AG20443 (cell line): ENCODE measurements at places on chromosomes 3 and 15.
A peak's percentile ranks its signal among the peaks of the same experiment; 100 is the strongest.

- no peak for DNase-seq
Observed at GRCh38 chr3:59808446-59808845, 758.6 kb upstream of the CFAP20DC start.

DNA sequence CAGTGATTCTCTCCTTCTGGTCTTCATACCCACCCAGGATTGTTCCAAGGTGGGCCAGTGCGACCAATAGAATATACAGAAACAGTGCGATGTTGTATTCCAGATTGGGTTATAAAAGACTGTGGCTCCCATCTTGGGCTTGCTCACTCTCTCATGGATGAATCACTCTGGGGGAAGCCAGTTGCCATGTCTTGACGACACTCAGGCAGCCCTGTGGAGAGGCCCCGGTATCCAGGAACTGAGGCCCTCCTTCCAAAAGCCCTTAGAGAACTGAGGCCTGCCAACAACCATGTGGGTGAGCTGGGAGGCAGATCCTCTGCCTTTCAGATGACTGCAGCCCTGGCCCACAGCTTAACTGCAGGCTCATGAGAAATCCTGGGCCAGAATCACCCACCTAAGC, 57.2 kb downstream of the SH3GL3 start:
- DNase-seq: no peak

DNA sequence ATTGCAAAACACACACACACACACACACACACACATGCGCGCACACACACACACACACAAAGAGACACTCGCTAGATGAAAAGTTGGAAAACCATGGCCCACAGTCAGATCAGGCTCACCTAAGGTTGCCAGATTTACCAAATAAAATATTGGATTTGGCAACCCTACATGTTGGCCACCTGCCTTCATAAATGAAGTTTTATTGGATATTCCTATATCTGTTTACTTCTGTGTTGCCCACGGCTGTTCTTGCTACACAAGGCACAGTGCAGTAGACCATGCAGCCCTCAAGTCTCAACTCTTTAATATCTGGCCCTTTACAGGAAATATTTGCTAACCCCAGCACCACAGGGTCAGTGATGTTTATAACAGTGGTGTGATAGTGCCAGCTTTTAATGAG, 445.0 kb upstream of the PROK2 start:
- no peak for DNase-seq

DNA sequence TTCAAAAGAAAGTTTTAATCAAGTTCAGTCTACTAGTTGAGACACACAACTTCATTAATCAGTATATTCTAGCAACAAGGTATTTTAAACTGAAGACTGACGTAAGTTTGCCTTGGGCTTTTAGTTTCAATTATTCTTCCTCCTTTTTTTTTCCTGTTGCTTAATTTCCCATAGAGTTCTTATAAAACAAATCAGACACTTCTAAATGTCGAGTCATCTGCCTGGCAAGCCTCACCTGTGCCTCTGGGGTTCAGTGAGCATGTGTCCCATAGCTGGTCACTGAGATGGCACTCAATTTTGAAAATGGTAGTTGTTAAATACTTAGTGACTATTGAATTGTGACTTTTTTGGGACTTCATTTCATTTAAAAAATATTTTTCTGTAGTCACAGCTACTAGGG, 27.4 kb downstream of the NKIRAS1 start:
- no peak for DNase-seq

DNA sequence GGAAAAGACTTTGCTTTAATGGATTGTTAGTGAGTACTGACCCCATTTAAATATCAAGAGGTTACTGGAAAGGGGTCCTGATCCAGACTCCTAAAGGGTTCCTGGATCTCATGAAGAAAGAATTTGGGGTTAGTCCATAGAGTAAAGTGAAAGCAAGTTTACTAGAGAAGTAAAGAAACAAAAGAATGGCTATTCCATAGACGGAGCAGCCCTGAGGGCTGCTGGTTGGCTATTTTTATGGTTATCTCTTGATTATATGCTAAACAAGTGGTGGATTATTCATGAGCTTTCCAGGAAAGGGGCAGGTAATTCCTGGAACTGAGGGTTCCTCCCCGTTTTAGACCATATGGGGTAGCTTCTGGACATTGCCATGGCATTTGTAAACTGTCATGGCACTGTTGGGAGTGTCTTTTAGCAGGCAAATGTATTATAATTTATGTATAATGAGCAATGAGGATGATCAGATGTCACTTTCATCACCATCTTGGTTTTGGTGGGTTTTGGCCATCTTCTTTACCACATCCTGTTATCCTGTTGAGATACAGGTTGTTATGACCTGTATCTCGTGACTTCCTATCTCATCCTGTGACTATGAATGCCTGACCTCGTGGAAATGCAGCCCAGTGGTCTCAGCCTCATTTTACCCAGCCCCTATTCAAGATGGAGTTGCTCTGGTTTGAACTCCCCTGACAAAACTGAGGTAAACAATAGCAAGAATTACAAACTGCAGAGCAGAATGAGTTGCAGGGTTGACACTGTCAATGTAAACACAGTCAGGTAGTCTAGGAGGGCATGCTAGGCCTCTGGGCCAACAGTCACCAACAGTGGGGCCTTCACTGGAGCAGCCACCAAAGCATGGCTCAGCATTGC, 10.3 kb upstream of the GPR160 start:
- no peak for DNase-seq

- peak; percentile 66 for DNase-seq
Observed at GRCh38 chr3:2098398-2099027, at the start of gene CNTN4. CNTN4 (plus strand) TSS chr3:2098866.

GRCh38 chr15:41417418-41418195, 712 bp downstream of the RTF1 start:
- peak; percentile 69 for DNase-seq

DNA sequence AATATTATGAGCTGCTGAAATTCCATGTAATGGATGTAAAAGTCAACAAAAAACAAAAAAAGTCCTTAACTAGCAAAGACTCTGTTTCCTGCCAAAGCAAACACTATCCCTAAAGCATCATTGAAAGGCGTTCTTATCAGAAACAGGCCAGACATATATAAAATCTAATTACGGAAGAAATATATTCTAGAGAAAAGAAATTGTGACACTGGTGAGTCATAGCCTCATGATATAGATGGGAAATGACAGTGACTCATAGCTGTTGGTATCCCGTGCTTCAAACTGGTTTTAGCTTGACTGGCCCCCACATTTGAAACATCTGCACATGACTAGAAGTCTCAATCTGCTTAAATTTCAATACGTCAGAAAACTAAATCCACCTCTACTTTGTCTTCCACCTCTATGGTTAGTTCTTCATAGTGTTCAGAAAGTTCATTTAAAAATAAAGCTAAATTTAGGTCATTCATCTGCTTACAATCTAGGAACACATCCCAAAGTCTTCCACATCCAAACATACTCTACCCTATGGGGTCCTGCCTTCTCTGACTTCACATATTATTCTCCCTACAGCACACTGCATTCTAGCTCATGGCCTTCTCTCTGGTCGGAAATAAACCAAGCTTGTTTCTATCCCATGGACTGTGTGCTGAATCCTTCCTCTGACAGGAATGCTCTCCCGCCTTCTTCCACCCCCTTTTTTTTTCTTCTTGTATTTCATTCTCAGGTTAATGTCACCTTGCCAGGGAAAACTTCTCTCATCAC, 456.3 kb upstream of the ARRDC4 start:
- no peak for DNase-seq

DNA sequence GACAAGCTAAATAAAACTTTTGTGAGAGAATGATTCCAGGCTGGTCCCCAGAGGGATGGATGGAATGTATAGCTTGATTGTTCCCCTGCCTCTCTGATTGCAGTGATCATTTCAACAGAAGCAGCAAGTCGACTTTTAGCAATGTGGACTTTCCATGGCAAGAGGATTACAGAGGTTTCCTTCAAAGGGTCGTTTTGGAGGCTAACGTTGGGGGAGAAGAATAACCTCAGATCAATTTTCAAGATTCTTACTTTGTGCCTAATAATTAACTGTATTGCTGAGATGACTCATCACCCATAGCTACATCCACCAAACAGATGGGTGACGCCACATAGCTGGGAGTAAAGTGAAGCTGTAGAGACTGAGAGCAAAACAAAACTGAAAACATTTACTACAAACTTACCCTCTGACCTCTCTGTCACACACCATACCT, 79.9 kb downstream of the GTPBP8 start:
- peak; percentile 27 for DNase-seq

GRCh38 chr3:62546266-62546665, 172.9 kb upstream of the FEZF2 start:
- no peak for DNase-seq

GRCh38 chr3:140443073-140443472, 234.8 kb upstream of the TRIM42 start:
- DNase-seq: no peak

DNA sequence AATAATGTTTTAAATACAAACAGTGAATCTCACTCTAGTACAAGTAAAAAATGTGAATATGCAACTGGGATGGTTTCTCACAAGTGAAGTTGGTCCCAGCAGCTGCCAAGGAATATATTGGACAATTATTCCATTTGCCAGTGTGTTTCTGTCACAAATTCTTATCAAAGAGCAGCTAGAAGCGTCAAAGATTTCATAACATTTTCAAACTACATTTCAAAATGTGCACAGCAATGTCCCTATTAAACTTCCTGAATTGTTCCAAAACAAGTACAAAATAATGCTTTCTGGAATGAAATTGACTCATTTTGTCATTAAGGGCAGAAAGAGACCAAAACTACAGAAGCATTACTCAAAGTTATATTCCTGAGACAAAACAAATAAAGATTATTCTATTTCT, 38.3 kb downstream of the GPR176 start:
- no peak for DNase-seq

DNA sequence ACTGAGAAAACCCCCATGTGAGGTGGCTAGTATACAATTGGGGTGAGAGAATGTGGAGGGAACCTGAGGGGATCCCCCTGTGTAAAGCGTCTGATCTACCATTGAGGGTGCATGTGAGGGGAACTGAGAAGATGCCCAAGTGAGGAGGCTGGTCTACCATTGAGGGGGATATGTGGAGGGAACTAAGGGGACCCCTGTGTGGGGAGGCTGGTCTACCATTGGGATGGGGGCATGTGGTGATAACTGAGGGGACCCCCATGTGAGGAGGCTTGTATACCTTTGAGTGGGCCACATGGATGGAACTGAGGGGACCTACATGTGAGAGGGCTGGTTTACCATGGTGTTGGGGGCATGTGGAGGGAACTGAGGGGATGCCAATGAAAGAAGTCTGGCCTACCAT, 160.8 kb downstream of the FBLN2 start:
- no peak for DNase-seq

GRCh38 chr15:85515212-85515611, 134.8 kb downstream of the AKAP13 start:
- no peak for DNase-seq

DNA sequence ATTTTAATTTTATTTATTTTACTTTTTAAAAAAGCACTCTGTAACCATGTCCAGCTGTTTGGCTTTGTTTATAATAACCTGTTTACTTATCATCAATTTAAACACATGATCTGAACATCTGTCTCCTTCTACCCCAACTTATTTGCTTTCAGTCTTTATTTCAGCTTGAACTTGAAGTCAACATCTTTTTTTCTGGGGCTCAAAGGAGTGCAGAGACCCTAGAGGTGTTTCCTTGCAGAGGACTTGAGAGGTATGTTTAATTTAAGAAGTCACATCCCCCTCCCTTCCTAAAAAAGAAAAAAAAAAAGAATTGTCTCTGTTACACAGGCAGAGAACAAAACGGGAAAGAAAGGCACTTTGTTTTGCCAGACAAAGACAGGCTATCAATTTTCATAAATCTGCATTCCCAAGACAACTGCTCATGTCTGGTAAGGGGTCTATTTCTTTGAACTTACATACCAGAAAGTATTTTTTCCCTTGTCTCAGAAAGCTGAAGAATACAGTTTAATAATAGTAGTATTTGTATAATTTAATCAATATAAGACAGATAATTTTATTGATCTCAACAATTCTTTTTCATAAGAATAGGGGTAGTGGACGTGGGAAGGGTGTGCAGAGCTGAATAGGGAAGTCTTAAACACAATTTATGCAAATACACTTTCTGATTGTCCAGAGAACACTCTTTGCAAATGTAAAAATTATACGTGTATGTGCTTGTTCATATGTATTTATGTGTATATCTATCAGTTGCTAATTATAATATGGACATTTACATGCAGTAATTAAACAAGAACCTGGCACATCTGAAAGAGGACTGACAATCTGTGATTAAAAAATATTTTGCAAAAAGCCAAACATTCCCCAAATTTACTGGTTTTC, 109.7 kb upstream of the PDZRN3 start:
- DNase-seq: no peak

GRCh38 chr15:48930735-48931134, 33.0 kb downstream of the SHC4 start:
- no peak for DNase-seq

DNA sequence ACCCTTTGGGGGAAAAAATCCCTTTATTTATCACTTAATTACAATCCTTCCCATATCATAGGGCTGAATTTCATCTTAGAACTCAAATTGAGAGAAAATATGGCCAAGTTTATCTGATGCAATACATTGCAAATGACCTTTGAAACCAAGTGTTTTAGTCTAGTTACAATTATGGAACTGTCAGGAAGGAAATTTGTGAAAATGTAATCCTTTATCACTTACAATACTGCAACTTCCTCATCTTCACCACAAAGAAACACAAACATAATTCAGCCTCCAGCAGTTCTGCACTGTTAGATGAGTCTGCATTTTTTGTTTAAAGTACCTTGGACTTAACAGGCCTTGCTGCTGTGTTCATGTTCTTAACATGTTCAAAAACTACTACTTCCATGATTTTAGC, 4.6 kb downstream of the CCPG1 start:
- DNase-seq: peak; percentile 16

DNA sequence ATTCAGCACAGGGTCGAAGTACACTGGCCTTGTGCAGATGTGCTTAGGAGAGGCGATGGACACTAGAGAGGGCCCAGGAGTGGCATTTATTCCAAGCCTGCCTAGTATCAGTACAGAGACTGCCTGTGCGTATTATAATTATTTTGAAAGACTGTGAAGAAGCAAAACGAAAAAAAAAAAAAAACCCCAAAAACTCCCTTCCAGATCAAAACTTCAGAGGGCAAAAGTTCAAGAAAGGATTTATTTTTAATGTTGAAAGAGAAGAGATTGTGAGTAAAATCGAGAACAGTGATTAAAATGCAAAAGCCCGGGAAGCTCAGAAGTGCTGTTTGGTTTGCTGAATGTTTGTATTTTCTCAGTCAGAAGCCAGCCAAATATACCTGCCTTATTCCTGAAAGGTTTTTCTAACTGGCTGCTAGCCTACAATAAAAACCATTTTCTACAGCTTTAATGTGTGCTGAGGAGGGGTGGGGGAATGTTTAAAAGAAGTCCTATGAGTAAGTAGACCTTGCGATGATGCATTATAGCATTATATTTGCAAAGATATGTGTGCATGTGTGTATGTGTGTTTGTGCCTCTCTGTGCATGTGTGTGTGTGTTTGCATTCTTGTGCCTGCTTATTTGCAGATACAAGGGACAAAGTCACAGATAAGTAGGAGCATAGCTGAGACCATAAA, 19.3 kb upstream of the LZTFL1 start:
- DNase-seq: no peak

GRCh38 chr15:45829336-45830153, 194.7 kb downstream of the SQOR start:
- DNase-seq: no peak
